CD4-positive, alpha-beta T cell (primary cell): ENCODE measurements at places on chromosomes 11 and 22. TPM values are rescaled to one million over a fixed set of nuclear protein-coding genes. Genes with fewer than 3 reads are reported as not detected.

Gene TRIM51
- not detected for total RNA-seq

Gene TSGA10IP
- total RNA-seq: not detected

Gene RASD2
- 1.6 TPM for total RNA-seq

Gene CHRM4
- total RNA-seq: 3.7 TPM

Gene FXYD2
- total RNA-seq: 1.7 TPM

Gene INSC
- not detected for total RNA-seq

Gene ZC3H12C
- total RNA-seq: 0.05 TPM

Gene DCHS1
- 9.7 TPM for total RNA-seq

Gene IFTAP
- total RNA-seq: 1.9 TPM

Gene MYEOV
- not detected for total RNA-seq

GRCh38 chr11:73645972-73646631 lies at the start of gene PLEKHB1:
Gene PLEKHB1, plus strand, starts transcription at chr11:73646581. Its CDS starts 28 bp downstream, at chr11:73646609.
- no peak for DNase-seq

GRCh38 chr22:40479126-40479800 lies 108.9 kb downstream of the SGSM3 start:
- DNase-seq: no peak

DNA sequence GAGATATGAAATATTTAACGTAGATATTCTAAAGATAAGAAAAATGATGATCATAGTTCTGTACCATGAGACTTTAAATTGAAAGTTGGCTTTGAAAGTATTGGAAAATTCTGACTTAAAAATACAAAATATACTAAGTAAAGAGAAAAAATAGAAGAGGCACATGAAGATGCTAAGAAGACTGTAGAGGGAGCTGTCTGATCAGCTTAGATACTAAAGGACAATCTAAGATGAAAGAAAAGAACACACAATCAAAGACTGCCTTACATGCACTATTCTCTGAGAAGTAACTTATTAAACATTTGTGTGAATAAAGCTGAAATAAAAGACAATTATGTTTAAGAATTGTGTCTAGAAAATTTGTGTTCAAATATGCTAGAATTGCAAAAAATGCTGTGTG lies 55.1 kb downstream of the RBMXL2 start:
- no peak for DNase-seq

DNA sequence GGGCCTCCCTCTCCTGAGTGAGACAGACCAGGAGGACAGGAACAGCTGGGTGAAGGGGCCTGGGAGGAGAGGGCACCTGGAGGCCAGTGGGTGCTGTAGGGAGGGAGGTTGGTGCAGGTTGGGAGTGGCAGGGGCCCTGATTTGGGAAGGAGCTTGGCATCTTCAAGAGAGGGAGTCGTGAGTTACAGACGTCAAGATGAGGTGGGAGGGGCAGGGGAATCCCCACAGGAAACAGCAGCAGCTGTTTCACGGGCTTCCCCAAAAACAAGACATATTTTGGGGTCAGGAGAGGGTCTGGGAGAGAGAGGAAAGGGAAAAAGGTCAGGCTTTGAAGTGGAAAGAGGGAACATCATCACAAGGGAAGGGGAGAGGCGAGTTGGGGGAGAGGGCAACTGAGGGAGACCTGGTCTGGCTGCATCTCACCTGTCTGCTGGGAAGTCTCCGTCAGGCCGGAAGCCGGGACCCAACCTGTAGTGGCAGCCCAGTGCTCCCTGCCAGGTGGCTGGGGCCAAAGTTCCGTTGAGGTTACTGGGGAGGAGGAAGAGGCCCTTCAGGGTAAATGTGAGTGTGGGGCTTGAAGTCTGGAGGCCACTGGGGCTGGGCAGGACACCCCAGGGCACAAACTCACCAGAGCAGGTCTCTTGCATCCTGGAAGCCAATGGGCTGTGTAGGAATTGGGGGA lies 4.4 kb downstream of the NAALADL1 start:
- peak; percentile 9 for DNase-seq

DNA sequence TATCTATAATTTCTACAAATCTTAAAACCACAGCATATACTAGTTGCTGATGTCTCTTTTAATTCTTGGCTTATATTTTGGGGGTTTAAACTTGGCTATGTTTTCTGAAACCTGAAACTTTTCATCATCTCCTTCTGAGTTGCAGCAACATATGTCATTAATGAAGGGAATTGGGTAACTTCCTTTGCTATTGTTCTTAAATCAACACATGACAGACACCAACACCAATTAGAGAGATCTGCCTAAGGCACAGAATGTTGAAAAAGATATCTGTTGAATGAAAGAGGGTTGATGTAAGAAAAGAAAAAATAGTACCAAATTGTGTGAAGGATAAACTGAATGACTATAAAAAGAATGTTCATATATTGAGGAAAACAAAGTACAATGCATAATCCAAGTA lies 10.3 kb upstream of the GAS2 start:
- DNase-seq: no peak

DNA sequence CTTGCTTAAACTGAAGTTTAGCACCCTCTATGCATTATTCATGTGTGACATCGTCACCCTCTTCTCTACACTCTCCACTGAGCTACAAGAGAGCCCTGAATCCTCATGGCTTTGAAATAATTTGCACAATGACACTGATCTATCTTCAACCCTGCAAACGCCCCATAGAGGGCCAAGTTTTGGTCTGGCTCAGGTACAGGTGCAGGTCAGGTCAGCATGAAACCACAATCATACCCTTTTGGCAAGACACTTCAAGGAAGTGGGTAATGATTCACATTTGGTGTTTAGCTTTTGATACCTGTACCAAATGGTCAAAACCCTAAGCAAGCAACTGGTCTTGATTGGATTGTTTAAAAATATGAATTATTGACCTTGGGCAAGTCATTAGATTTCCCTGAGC lies 122.2 kb upstream of the CADM1 start:
- DNase-seq: no peak

- DNase-seq: no peak
Measured at GRCh38 chr11:105705786-105706530, 96.1 kb downstream of the GRIA4 start.

DNA sequence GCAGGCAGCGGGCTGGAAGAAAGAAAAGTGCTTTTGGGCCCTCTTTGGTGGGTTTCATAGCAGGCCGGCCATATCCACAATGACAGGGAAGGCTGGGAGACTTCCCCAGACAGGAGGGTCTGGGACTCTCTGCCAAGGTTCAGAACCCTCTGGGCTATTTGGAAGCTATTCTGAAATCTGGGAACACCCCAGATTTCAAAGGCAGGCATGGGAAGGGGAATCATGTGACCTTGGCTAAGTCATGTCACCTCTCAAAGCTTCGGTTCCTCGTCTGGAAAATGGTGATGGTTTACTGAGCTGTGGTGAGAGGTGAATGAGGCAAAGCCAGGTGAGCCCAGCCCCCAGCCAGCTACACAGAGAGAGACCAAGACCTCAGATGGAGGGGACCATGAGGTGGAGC lies 4.6 kb downstream of the CASTOR1 start:
- no peak for DNase-seq

- DNase-seq: no peak
Measured at GRCh38 chr11:76265771-76266241, 59.5 kb upstream of the WNT11 start.

GRCh38 chr22:17578136-17578754 lies 14.9 kb downstream of the SLC25A18 start:
- no peak for DNase-seq

DNA sequence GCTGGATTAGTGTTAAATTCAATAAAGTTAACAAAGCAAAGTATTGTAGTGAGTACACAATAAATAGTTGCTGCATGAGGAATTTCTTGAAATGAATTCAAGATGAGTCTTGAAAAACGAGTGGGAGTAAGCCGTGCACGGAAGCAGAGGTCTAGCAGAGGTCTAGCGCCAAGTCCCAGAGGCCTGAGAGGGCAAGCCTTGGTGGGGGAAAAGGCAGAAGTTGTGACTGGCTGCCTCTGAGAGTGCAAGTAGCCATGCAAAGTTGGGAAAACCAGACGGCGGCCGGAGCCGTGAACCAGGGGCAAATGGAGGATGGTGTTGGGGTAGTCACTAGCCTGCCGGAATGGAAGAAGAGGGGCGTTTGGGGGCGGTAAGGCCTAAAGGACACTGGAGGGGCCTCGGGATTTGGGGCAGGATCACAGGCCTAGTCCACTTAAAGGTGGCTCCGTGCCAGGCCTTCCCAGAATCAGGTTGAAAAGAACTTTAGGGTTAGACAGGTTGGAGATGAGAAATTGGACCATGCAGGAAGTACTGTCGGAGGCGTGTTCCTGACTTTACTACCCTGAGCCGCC lies 379 bp upstream of the SLC3A2 start:
- no peak for DNase-seq

GRCh38 chr22:47119181-47119580 lies 356.7 kb downstream of the TBC1D22A start:
- no peak for DNase-seq

DNA sequence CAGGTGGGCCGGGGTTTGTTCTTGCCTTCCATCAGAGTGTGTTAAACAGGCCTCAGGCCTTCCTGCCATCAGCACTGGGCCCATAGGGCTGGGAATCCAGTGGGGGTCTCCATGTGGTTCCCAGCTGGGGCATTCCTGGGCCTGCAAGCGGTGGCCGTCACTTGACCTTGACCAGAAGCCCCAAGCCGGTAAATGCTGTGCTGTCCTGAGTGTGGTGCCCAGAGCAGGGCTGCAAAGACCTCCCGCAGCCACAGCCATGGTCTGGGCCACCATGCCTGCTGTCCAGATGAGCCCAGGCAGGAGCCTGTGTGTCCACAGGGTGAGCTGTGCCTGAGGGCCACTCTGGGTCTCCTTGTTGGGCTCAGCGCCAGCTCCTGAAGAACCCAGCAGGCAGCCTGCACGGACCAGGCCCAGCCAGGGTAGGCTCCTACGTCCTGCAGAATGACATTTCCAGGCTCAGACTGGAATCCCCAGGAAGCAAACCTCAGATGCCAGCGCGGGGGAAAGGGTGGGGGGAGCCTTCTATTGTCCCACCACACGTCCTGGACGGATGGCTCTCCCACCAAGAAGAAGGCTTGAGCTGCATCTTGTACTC lies 117.3 kb downstream of the KCNQ1OT1 start:
- DNase-seq: no peak

- DNase-seq: no peak
Measured at GRCh38 chr11:95711945-95712221, 77.7 kb downstream of the FAM76B start.

- no peak for DNase-seq
Measured at GRCh38 chr11:5339771-5340322, 3.5 kb downstream of the OR51B5 start.

- no peak for DNase-seq
Measured at GRCh38 chr11:9211322-9211721, 53.8 kb downstream of the DENND5A start.

- no peak for DNase-seq
Measured at GRCh38 chr11:93392867-93393266, 62.3 kb downstream of the DEUP1 start.

DNA sequence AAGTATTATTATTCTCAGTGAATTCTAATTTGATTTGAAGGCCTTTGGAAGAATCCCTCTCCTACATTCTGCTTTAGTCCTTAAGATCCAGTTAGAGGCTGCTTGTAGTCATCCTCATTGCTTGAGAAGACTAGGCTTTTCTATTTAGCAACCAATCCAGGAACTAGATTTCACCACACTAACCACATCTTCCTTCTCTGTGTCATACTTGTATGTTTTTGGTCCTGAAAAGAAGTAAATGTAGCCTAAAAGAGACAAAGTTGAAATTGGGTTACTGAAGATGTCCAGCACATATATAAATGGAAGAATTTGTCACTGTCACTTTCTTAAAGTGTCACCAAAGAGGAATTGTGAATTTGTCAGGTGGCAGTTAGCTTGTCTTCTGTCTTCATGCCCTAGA lies 46.6 kb upstream of the MMP7 start:
- DNase-seq: no peak

DNA sequence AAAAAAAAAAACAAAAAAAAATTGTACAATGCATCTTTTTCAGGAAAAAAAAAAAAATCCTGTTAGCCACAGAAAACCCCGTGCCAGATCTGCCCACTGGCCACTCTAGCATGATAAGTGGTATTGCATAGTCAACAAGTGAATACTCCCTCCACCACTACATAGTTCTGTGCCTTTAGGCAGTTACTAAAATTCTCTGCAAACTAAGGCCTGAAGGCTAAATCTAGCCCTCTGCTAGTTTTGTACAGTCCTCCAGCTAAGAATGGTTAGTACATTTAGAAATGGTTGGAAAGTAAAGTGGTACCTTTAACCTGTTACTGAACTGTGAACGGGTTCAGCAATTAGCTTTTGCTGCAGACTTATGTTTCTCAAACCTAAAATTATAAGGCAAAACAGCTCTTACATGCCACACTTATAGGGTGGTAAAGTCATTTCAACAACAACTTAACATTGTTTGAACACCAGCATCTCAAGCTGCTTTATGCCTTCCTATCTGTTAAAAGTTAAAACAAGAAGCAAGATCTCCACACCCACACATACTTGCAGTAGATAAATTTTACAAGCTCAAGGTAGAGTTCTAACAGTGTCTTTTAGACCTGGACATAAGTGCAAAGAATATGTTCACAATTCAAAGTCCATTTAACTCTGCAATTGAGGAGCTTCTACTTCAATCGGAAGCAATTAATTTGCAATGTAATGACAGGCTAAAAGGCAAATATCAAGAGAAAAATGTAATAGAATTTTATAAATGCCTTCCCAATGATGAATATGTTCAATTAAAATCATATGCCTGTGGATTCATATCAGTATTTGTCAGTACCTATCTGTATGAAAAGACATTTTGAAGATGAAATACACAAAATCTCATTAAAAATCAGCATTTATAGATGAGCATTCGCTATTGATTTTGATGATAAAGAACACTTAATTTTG lies 7.3 kb downstream of the C11orf71 start:
- no peak for DNase-seq

GRCh38 chr11:1750481-1750839 lies at the start of gene IFITM10:
Gene IFITM10, minus strand, starts transcription at chr11:1750595. Its CDS starts 153 bp downstream, at chr11:1750442.
- no peak for DNase-seq
